Stimulated activated CD4-positive, alpha-beta T cell treated with anti-CD3 and anti-CD28 coated beads, Interleukin-1b, Interleukin-23, amount 100 ng/mL, for 1 hour (primary cell): ENCODE measurements at places on chromosomes 12 and 14.

GRCh38 chr14:25501749-25502148 lies 451.8 kb upstream of the STXBP6 start:
- DNase-seq = no peak

DNA sequence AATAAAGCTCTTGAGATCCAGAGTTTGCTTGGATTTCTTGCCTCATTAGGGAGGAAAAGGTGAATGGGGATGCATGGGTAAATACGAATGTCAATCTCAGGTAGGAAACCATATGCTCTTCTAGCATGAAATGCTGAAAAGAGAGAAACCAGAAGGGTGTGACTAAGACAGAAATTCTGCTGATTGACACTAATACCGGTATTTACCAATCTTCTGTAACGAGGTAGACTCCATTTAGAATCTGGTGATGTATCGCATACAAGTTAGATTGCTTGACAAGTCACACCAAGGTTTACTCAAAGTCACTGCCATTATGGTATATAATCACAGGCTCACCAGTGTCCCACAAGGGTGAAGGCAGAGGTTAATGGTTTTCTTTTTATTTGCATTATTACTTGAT lies 337.9 kb downstream of the NRXN3 start:
- DNase-seq = no peak

DNA sequence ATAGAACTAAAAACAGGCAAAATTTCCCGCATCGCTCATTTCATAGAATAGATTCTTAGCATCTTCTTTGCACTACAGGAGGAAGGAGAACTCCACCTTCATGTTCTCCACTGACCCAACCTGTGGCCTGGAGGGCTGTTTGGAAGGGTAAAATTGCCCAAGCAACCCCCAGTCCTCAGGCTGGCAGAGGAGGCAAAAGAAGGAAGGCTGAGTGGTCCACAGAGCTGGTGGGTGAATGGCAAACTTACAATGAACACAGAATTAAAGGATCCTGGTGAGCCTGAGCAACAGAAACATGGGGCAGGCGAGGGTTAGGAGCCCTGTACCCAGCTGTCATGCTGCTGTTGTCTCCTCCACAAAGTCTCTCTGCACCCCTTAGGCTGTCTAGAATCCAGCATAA lies 25.1 kb downstream of the SENP1 start:
- no peak for DNase-seq

- no peak for DNase-seq
These were observed 238.2 kb upstream of the AVPR1A start for GRCh38 chr12:63389211-63389610.

GRCh38 chr12:99195474-99195873 lies 452.1 kb upstream of the GARIN6 start:
- no peak for DNase-seq

DNA sequence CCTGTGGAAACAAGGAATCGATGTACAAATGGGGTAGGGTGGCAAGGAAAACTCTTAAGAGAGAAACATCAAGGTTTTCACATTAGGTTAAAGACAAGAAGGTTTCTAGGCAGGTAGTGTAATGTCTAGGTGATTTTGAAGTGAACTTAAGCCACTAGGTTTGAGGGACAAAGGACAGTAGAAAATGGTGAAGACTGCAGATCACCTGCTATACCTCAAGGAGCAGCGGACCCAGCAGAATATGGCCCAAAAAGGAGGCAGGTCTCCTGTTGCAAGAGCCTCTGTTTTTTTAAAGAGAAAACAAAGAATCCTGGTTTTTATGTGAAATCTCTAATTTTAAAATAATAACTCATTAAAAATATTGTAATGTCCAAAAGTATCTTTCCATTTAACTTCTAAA lies 178.1 kb downstream of the ACSS3 start:
- DNase-seq = no peak

- no peak for DNase-seq
These were observed 259.1 kb downstream of the PCNX1 start for GRCh38 chr14:71166180-71166837.

- no peak for DNase-seq
These were observed 235.9 kb upstream of the KITLG start for GRCh38 chr12:88816201-88816600.

GRCh38 chr12:98211909-98212695 lies 303.3 kb upstream of the TMPO start:
- no peak for DNase-seq
